ENCODE measurements at places on chromosomes 13 and 19.

GRCh38 chr13:113915786-113916329 is 52.0 kb upstream of the GAS6 start:
- no peak for DNase-seq

- no peak for DNase-seq
These were observed 197.2 kb downstream of the TEX29 start for GRCh38 chr13:111517641-111518010.

GRCh38 chr13:68938639-68939038 is 1169.0 kb upstream of the ATXN8OS start:
- DNase-seq: no peak

DNA sequence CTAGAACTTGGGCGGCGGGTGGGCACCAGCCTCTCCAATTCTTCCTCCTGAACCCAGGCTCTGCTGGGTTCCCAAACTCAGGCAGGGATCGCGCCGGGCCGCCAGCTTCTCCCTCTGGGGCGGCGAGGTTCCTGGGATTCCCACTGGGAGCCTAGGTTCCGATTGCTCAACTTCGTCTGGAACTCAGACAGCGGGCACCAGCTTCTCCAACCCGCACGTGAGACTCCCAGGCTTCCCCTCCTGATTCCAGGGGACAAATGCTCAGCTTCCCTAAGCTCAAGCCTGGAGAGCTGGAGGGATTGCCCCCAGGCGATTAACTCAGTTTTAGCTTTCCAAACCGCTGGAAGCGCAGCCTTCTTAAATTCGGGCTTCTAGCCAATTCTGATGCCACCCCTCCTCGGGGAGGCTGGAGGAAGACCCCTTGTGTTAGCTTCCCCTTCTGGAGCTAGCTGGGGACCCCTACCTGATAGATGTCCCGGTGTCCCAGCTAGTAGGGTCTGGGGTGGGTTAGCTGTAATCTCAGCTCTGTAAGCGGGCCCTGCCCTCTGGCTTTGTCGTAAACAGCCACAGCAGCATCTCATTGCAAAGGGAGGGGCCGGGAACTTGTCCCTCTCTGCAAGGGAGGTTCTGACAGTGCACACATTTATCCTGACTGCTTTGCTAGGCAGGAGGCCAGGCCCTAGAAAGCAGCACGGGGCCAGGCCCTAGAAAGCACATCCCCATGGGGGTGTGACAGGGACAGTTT is 671 bp downstream of the MCOLN1 start:
- DNase-seq: no peak

DNA sequence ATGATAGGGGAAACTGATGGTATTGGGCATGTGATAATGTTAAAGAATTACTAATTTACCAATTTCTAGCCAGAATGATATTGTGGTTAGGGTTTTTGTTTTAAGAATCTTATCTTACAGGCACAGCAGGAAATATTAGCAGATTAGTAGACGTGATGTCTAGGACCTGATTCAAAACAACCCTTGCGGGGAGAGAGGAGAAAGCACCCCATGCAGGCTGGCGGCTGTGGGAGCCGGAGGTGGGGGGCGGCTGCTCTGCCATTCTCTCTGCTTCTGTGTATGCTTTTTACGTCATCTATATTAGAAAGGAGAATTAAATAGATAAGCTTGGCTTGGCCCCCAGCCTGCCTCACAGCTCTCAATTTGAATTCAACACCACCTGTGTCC is 41.5 kb downstream of the MLLT1 start:
- no peak for DNase-seq

DNA sequence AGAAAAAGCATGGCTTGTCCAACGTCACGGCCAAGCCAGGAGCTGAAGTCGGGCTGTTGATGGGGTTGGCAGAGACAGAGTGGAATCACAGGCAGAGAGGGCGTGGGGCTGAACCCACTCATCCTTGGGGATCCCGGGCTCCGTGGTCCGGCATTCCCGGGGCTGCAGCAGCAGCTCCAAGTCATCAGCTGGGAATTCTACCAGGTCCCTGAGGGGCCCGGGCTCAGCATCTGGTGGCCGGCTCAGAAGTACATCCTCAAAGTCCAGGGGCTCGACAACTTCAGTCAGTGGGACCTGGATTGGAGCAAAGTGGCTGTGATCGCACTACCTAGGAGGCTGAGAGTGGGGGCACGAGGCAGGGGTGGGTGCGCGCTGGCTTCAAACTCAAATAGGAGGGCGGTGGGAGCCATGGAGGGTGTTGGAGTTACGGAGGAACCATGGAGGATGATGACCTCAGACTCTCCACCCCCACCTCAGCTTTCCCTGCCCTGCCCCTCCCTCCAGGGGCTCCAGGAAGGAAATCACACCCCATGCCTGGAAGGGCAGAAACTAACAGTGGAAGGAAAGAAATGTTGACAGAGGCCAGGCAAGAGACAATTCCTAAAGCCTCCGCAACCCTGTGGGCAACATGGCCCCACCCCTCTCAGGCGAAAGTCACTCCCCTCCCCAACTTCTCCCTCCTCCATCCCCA is 9.5 kb downstream of the DOCK6 start:
- DNase-seq: no peak

Measured in NCI-H510A (cell line).